ENCODE measurements at places on chromosomes 1 and 21.

DNA sequence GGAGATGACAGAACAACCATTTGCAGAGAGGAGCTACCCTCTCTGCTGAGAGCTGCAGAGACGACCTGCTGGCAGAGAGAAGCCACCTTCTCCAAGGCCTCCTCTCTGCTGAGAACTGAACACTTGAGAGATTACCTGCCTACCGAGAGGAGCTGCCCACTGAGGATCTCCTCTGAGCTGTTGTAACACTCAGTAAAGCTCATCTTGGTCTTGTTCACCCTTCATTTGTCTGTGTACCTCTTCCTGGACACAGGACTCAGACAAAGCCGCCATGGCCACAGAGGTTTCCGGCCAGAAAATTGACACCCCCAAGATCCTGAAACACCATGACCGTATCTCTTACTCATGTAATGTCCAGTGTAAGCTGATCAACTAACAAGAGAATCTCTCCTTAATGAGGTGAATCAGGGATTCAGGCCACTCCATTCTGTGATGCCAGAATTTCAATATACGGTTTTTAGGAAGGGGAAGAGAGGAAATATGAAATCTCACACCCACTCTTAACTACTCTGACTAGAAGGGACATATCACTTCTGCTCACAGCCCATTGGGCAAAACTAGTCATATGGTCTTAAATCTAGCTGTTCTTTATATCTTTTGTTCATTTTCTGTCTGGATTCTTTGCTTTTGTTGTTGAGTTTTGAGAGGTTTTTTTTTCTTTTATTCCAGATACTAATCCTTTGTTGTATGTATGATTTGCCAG is 83.8 kb downstream of the RHOU start:
- DNase-seq = no peak

GRCh38 chr1:77513839-77514763 is 168.4 kb downstream of the ZZZ3 start:
- DNase-seq = peak; percentile 39

DNA sequence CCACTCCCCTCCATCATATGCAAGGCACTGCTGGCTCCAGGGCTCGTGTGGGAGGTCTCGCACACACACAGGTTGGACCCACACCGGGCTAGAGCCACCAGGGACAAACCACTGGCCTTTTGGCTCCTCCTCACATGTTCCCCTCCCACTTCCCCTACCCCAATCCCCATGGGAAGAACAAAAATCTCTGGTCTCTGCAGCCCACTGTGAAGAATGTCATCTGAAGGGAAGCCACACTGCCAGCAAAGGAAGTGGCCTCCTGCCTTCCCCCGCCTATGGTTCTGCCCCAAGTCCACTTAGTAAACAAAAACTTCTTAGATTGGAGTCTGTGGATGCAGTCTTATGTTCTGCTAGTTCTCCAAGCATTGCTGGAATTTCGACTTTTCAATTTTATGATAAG is 24.2 kb downstream of the OLFML3 start:
- no peak for DNase-seq

DNA sequence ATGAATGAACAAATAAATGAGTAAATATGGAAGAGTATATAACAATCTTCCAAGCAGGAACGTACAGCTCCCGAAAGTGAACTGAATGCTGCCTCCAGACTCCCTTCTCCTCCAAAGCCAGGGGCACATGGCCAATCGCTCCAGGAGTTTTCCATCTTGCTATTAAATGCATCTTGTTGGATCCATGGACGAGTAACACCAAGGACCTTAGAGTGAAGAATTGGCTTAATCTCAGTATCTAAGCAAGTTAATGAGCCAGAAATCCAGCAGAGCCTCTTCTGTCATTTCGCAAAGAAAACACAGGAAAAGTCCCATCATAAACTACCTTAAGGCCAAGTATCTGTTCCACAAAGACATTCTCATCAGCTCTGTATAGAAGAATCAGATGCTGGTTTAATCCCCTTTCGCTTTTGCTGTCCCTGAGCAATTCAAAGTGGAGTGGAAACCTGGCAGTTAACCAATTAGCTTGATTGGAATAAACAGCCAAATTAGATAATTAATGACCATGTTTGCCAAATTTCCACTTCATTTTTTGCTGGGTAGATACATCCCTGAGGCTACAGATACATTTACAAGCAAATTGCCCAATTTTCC is 116.0 kb downstream of the MIS18A start:
- no peak for DNase-seq

DNA sequence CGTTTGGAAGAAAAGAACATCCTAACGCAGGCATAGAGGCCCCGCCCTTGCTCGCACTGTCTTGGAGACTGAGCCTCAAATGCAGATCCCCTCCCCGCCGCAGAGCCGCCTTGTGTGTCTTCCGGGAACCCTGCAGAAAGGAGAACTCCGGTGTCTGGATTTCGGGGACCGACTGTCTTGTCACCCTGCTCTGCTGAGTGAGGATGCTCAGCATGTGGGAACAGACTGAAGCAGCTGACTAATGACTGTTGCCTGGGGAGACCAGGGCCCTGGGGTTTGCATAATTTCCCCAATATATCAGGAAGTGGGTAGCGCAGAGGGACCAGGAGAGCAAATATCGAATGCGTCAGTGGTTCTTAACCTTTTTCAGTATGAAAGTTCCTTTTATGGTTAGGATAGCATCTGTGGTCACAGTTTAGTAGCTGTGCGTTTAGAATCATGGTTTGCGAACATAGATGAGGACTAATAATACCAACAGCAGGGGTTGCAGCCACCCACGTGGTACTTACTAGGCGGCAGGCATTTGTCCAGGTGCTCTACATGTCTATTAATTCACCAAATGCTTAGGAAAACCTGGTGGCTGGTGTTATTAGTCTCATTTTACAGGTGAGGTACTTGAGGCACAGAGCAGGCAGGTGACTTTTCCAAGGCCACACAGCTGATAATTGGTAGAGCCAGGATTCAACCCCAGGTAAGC is 14.3 kb downstream of the GPR137B start:
- DNase-seq = peak; percentile 50

All from left cardiac atrium (tissue), 4 donors.